Placental epithelial cell (primary cell): ENCODE measurements at places on chromosomes 6 and 20. TPM values are rescaled to one million over a fixed set of nuclear protein-coding genes. Genes with fewer than 3 reads are reported as not detected.

Gene KIAA1755
- total RNA-seq: 7.5 and 11.3 TPM in 2 replicates

Gene TMEM244
- not detected in 2 replicates for total RNA-seq

Gene TFAP2D
- not detected in 2 replicates for total RNA-seq

Gene HEY2
- not detected in 2 replicates for total RNA-seq

Gene HELZ2
- total RNA-seq: 25.4 and 31.4 TPM in 2 replicates

Gene TBX18
- 62.0 and 72.0 TPM in 2 replicates for total RNA-seq

Gene ANKEF1
- total RNA-seq: 5.5 and 7.0 TPM in 2 replicates

Gene FILIP1
- total RNA-seq: under 0.01 TPM in 2 replicates

Gene SEMG1
- total RNA-seq: not detected in 2 replicates

Gene CST7
- total RNA-seq: not detected in 2 replicates

Gene FANCE
- total RNA-seq: 7.4 and 9.0 TPM in 2 replicates

Gene GSTA2
- not detected in 2 replicates for total RNA-seq

Gene OTOR
- total RNA-seq: not detected in 2 replicates

Gene ARMH2
- total RNA-seq: not detected in 2 replicates
